ENCODE measurements at places on chromosomes 5 and 9. TPM values are rescaled to one million over a fixed set of nuclear protein-coding genes. Genes with fewer than 3 reads are reported as not detected.

AGXT2 gene
- total RNA-seq, result not detected

DNA sequence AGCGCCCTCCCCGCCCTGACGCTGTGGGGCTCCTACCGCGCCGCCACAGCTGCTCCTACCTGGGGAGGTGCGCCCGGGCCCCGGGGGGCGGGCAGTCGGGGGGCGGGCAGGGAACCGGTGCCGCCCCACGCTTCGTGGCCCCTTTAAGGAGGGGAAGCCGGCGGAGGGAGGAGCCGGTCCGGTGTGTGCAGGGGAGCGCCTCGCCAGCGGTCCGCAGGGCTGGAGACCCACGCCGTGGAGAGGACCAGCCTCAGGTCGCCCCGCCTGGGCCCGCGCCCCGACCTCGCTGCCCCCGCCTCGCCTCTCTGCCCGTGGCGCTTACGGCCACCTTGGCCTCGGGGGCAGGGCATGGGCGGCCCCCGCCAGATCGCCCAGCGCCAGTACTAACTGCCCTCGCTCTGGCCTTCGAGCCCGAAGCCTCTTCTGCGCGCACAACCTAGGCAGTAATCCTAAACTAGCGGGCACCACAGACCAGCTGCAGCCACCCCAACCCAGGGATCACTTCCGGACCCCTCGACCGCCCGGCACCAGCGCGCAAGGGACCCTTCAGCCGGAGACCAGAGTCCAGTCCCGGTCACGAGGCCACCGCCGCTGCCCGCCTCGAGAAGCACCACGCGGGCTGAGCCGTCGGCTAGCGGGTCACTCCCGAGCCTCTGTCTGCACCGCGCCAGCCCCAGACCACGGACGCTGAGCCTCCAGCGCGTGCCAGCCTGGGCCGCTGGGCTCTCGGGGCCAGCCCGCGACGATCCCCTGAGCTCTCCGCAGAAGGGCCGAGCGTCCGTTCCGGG lies at the start of gene FOXE1:
FOXE1 (plus strand) TSS at position 171 of the 788 bp plus-strand sequence. CDS start 689 bp downstream, outside the sequence.
- no peak for DNase-seq

DNA sequence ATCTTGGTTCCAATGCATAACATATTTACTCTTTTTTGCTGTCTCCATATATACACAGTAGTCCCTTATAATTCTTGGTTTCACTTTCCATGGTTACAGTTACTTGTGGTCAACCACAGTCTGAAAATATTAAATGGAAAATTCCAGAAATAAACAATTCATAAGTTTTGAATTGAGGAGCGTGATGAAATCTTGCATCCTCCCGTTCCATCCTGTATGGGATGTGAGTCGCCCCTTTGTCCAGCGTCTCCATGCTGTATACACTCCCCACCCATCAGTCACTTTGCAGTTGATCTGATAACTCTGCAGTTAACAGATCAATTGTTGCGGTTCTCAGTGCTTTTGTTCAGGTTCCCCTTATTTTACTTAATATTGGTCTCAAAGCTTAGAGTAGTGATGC lies 11.5 kb upstream of the FAF2 start:
- DNase-seq, result no peak

DNA sequence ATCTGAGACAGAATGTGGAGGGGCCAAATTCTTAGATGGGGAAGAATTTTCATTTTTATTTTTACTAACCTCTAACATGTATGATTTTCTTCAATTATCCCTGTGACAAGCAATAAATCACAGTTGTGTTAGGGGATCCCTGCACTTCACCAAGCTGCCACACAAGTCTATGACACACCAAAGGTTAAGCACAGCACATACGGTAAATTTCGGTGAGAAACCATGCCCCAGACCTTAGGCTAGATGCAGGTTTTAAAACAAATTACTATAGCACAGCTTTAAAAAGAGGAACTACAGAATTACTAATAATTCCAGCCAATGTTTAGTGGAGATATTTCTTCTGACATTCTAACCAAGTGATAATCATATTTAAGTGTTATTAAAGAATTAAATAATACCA lies 175.7 kb upstream of the RORB start:
- DNase-seq, result no peak

HRH2 gene
- total RNA-seq, result 24.3 TPM

DNA sequence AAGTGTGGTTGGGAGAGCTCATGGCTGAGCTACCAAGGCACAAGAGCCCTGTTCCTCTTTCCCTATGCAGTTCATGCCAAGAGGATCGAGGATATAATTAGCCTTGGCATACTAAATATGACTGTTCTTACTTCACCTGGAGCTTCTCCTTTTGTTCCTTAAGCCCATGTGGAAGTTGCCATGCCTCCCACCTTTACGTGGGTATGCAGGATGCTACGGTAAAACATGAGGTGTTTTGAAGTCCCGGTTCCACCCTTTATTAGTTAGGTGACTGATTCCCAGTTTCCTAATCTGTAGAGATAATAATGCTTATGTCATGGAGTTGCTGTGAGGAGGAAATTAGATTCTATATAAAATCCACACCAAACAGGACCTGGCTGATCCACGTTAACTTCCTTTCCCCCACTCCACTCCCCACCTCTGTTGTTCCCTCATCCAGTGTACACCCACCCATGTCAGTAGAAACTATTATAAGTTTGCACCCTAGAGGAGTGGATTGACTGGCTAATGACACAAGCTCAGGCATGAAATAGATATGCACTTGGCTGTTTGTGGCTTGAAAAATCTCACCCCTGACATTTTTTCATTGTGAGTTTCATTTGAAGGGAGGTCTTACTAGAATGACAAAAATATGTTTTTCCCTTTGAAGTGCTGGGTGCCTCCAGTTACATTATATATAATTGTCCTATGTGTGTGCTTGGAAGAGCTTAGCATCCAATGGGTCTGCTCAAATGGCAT lies 36.8 kb upstream of the SHOC1 start:
- DNase-seq, result no peak

TMEM171 gene
- total RNA-seq, result not detected

All from left cardiac atrium (tissue), 4 donors.